ENCODE measurements at places on chromosomes 7 and 10.

DNA sequence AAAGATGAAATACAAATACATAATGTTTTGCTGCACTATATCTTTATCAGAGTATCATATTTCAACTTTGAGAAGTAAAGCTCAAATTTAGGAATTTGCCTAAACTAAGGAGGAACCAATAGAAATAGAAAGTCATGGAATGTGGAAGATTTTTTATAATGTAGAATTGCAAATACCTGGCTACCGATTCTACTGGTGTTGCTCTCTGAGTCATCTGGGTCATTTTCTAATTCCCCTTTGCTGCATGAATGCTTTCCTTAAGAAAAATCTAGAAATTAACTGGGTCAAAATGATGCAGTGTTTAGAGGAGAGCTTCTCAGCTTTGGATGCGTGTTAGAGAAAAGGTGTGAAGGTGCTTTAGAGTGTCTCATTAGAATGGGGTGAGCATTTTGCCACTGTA lies 568.9 kb upstream of the ANKRD30A start:
- no peak for DNase-seq

GRCh38 chr10:74587109-74587854 lies 239.1 kb upstream of the KAT6B start:
- DNase-seq, result no peak

GRCh38 chr7:130024390-130024789 lies 26.8 kb downstream of the ZC3HC1 start:
- no peak for DNase-seq

GRCh38 chr10:118773041-118773440 lies 18.3 kb upstream of the CACUL1 start:
- no peak for DNase-seq

DNA sequence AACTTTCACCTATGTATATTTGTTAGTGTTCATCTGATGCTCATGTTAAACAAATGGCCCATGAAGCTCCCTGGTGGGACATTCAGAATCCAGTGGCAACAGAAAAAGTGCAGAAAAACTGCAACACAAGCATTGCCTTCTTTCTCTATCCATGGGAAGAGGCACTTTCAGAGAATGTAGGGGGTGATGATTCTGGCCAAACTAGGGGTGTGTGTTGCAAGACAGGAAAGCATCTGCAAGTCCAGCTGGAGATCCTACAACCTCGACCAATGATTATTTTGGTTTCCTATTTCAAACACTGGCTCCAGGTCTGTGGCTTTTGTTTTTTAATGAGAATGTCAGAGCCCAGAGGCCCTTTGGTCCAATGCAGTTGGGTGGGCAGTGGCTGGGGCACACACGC lies 198.7 kb downstream of the CXCL12 start:
- DNase-seq, result no peak

- no peak for DNase-seq
These were observed 657.3 kb downstream of the TYW1 start for GRCh38 chr7:67653856-67654454.

DNA sequence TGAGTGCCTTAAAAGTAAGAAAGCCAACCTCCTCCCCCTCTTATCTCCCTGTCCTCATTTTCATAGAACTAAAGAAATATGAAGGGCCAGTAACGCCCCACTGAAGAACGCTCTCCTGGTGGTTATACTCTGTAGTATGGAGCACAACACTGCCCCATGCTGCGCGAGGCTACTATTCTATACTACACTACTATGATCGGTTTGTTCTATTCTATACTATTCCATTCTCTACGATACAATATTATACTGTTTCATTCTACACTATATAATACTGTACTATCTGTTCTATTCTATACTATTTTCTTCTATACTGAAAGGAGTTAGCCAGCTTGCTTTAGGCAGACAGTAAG lies 34.8 kb downstream of the DIP2C start:
- no peak for DNase-seq

- no peak for DNase-seq
These were observed 57.1 kb downstream of the SLIT1 start for GRCh38 chr10:97128516-97129154.

GRCh38 chr7:29332042-29332811 lies 137.7 kb downstream of the CHN2 start:
- DNase-seq, result no peak

DNA sequence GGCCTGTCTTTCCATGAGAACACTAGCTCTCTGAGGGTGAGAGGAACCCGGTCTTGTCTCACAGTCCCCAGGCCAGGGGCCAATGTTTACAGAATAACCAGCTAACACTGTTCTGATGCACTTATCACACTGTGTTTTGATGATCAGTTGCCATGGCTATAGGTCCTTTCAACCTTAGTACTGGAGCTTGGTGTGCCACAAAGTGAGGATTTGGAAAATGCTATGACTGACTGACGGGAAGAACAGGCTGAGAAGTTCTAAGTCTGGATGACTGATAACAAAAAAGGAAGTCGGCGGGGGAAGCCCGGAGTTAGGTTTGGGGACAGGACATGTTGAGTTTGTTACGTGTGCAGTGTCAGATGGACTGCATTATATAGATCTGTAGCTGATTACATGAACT lies 141.8 kb downstream of the CTTNBP2 start:
- no peak for DNase-seq

DNA sequence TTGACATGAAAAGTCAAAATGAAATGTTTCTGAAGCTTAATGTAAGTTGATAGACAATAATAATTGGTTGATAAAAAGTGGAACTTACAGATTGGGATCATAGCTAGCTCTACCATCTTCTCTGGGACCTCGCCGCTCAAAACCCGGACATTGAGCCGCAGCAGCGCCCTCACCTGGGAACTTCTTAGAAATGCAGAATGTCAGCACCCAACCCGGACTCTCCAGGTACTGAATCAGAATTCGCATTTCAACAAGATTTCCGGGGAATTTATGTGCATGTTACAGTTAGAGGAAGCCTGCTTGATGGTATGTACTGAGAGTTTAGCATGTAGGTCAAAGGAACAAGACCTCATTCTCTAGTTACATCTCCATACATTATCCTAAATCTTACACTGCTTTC lies 36.7 kb upstream of the ABLIM1 start:
- no peak for DNase-seq

DNA sequence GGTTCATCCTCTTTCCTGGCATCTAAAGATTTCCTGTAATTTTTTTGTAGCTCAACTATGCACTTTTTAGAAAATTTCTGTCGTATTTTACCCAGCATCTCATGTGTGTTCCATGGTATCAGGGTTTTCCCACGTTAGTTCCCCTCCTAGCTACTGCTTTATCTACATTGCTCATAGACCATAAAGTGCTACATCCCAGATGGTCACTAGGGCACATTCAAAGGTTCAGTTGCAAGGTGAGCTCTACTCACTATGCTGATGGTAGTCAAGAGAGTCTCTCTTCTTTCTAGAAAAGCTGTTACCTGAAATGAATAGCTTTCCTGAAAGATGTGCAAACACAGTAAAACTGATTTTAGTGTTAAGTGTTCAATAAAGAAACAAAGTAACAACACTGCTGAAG lies 33.5 kb downstream of the RELN start:
- DNase-seq, result no peak

DNA sequence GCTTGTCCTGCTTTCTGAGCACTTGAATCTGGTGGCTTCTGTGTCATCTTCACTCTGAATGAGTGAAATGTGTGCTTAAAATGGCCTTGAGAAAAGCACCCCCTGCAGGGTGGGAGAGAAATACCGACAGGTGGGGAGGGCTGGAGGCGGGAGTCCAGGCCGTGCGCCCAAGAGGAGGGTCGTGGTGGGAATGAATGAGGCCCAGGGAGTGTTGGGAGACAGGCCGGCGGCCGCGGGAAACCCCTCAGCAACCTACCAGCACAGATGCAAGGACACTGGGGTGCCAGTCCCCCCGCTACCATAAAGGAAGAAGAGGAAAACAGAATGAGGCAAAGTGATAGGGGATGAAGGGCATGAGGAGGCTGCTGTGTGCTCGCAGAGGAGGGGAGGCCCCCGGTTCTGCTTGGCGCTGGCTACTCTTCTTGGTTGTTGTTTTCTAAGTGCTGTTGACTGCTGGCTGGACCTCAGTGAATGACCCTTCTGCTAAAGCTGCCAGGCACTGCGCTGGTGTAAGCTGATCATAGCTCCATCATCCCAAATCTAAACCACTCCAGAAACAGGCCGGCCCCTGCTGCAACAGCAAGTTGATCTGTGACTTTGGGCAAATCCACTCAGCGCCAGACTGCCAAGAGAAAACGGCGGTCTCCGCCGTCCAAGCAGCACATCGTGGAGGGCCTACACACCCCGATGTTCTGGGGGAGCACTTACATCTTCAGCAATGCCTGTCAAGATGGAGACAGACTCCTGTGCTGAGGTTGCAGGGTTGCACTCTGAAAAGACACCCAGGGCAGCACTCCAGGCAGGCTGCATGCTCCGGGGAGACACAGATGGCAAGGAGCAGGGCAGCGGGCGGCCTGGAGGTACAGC lies 378.5 kb downstream of the DNAJB6 start:
- no peak for DNase-seq
